ENCODE measurements at places on chromosomes 5 and 9. TPM values are rescaled to one million over a fixed set of nuclear protein-coding genes. Genes with fewer than 3 reads are reported as not detected.

The OBP2B gene
- not detected for total RNA-seq

The GNA14 gene
- not detected for total RNA-seq

The PCDHA2 gene
- total RNA-seq = not detected

The GABRG2 gene
- total RNA-seq = not detected

The SLCO4C1 gene
- 0.28 TPM for total RNA-seq

The PDE4D gene
- 47.7 TPM for total RNA-seq

The CDC20B gene
- not detected for total RNA-seq

The SAPCD2 gene
- total RNA-seq = 22.8 TPM

The FAM169A gene
- 2.6 TPM for total RNA-seq

The GPRIN1 gene
- total RNA-seq = 3.7 TPM

The LAMC3 gene
- 0.07 TPM for total RNA-seq

The IPPK gene
- 13.5 TPM for total RNA-seq

The ZNF483 gene
- total RNA-seq = 1.8 TPM

Measured in activated CD4-positive, alpha-beta T cell treated with anti-CD3 and anti-CD28 coated beads, Interleukin-2, amount 10 ng/mL, durations not matched to agents 24 days and 14 days (primary cell).